ENCODE measurements at places on chromosomes 1 and 21.

- DNase-seq = no peak
Observed at GRCh38 chr1:59697150-59697800, 117.5 kb upstream of the HOOK1 start.

GRCh38 chr1:228226956-228227791 lies 19.3 kb downstream of the OBSCN start:
- DNase-seq = no peak

DNA sequence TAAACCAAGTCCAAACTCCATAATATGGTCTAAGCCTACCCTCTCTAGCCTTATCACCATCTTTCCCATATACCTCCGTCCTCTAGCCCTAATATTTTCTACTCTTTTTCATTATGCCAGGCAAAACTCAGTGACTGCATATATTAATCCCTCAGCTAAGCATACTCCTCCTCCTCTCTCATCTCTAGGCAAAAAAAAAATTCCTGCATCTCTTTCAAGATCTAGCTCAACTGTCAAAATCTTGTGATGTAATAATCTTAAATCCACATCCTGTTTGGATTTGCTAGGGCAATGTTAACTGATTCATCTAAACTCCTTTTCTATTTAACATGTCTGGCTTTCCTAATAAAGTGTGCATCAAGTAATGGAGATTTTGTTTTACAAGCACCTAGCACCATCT lies 20.4 kb downstream of the PRPF38A start:
- DNase-seq = no peak

DNA sequence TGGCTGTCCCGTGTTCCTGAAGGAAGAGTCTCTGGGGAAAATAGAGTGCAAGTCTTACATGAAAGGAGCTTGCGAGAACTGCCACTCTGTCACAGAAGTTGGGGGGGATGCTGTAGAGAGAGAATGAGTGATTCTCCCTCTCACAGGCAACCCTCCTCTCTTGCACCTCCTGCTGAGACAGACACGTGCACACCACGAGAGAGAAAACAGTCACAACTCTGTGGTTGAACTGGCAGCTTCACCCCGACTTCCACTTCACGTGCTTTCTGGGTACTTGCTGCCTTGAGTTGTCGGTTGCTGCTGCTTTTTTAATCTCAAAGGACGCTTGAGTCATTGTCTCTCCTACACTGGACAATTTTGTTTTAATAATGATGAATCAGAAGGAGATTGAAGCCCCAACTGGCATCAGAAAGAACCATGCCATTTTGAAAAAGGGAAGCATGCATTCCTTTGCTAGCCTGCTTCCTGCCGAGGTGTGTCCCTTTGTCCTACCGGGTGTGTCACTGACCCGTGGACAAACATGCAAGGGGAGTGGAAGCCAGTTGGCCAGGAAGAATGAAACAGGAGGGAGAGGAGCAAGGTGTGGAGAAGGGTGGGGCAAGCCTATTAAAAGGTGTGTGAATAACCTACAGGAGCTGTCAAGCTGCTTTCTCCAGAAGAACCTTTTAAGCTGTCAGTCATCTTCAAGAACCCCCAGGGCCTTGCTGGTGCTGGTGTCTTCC lies 164.2 kb downstream of the CACNA1E start:
- no peak for DNase-seq

DNA sequence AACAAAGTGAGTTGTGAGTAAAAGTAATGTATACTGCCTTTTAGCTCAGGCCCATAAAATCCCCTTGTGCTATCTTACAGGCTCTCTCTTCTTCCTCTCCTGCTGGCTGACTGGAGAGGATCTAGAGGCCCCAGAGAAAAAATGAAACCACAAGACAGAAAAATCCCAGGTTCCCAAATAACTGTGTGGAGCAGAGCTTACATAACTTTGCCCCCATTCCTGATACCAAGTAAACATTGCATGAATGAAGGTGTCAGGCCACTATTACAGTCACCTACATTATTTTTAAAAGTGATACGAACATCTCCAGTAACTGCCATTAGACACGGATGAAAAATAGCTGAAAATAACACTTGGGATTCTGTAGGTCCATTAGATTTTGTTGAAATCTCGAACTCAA lies 386.0 kb upstream of the NR5A2 start:
- no peak for DNase-seq

- DNase-seq = no peak
Observed at GRCh38 chr1:119595606-119596005, 52.5 kb downstream of the ZNF697 start.

DNA sequence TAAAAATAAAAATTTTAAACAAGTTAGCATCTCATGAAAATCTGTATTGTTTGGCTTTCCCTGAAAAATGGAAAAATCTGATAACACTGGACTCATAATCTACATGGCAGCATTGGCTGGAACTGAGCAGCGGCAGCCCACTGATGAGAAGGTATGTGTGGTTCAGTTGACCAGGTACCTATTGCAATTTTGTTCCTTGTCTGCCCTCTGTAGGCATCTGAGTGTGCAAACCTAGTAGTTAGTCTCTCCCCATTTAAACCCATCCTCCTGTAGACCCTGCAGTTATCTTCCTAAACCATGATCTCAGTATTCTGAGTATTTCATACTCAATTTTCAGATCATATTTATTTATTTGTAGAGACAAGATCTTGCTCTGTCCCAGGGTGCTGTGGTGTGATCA lies 59.4 kb upstream of the SERBP1 start:
- DNase-seq = peak; percentile 19

DNA sequence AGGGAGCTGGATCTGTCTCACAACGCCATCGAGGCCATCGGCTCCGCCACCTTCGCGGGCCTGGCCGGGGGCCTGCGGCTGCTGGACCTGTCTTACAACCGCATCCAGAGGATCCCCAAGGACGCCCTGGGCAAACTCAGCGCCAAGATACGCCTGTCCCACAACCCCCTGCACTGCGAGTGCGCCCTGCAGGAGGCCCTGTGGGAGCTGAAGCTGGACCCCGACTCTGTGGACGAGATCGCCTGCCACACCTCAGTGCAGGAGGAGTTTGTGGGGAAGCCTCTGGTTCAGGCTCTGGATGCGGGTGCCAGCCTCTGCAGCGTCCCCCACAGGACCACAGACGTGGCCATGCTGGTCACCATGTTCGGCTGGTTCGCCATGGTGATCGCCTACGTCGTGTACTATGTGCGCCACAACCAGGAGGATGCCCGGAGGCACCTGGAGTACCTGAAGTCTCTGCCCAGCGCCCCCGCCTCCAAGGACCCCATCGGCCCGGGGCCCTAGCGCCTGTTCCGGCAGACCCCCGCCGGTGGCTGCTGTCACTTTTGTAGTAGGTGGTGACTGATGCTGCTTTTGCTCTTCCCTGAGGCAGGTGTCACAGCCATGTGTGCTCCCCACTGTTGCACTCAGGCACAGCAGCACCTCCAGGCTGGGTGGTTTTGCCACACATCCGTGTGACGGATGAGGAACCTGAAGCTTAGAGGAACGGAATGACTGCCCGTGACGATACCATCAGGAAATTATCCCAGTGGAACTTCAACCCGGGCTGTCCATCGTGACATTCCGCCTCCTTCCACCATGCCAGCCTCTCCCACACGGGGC lies 1.8 kb downstream of the LRRC3 start:
- DNase-seq = no peak

- DNase-seq = no peak
Observed at GRCh38 chr1:46618754-46619415, 2.3 kb upstream of the MOB3C start.

GRCh38 chr1:166858726-166859419 lies 17.2 kb downstream of the TADA1 start:
- no peak for DNase-seq

DNA sequence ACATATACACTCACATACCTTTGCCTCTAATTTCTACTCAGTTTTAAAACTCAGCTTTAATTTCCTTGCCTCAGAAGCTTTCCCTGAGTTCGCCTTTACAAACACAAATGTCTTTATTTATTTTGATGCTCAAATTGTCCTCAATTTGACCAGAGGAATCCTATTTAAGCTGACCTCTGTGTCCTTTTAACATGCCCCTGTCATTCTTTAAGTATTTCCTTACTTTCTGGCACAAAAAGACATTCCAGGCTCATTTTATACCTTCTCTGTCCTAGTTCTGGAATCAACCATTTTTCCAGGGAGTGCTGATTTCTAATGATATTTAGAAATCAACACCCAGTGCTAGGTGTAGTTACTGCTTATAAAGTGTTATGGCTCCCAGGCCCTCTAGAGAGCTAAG lies 82.5 kb downstream of the OSBPL9 start:
- DNase-seq = no peak

DNA sequence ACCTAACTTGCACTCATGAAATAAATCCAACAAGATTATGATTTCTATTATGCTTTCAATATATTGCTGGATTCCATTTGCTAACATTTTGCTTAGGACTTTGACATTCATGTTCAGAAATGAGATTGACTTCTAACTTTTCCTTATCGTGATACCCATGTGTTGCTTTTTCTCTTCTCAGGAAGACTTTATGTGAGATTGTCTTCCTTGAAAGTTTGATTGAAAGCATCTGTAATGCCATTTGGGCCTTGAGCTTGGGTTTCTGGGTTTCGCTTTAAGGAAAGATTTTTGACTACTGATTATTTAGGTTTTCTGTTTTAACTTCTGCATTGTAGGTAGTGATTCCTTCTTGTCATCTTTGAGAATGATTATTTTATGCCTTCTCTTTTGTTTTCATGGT lies 27.8 kb downstream of the AGMAT start:
- DNase-seq = no peak

GRCh38 chr1:215022741-215023141 lies 59.8 kb upstream of the KCNK2 start:
- peak; percentile 47 for DNase-seq

DNA sequence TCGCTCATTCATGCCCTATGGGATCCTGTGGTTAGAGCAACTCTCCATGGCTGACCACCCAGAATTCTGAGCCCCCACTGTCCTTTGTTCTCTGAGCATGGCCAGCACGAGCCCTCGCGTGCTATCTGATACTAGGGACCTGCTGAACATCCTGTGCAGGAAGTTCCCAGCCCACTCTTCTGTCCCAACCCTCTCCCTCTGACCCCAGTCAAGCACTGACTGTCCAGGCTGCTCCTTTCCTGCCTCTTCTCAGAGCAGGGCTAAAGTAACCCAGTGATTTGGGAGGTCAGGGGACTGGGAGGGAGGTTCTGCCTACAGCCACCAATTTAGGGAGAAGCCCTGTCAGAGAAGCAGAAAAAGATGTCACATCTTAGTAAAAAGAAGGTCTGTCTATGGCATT lies 21.2 kb downstream of the CYP4B1 start:
- no peak for DNase-seq

DNA sequence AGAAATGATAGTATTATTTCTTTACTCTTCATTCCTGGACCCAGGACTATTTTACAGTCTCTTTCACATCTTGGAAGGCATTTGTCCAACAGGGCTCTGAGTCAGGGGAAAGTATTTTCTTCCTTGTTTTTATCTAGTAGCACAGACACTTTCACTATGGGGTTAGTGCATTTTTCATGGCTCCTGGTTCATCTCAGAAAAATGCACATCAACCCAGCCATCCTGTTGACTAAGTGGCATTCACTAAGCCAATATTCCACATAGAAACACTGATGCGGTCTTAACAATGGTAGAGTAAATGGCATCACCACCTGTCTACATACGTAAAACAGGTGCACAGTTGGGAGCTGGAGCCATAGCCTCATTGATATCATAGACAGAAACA lies 87.4 kb upstream of the C1orf21 start:
- peak; percentile 91 for DNase-seq

GRCh38 chr1:111596499-111596898 lies 23.1 kb upstream of the RAP1A start:
- DNase-seq = no peak

DNA sequence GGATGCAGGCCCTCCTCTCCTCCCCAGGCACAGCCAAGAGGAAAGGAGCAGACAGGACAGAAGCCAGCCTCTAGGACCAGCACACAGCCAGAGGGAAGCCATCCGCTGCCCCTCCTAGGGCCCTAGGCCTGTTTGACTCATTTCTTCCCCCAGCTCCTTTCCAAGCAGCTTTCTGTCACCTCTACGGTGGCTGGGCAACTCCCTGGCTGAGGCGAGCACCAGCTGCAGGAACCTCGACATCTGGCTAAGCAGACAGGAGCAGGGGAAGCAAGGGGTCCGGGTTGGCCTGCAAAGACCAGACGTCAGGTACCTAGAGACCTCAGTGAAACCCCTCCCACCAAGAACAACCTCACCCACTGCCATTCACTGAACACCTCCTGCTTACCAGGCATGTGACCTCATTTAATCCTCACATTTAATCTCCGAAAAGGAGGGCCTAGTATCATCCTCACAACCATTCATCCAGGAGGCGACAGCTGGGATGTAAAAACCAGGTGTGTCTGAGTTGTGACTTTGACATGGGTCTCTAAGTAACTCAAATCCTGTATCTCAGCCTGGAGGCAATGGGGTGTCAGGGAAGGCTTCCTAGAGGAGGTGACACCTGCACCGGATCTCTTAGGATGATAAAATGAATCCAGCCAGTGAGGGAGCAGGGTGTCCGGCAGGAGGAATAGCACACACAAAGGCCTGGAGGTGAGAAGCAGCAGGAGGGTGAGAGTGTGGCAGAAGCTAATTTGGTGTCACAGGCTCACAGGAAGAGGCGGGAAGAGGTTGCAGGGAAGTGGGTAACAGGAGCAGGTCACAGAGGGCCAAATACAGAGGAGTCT lies 5.9 kb downstream of the LRP8 start:
- no peak for DNase-seq

GRCh38 chr1:157301477-157302198 lies 163.4 kb upstream of the ETV3 start:
- DNase-seq = no peak

- no peak for DNase-seq
Observed at GRCh38 chr1:47803815-47804501, 193.2 kb downstream of the TRABD2B start.

GRCh38 chr1:87180682-87181081 lies 148.0 kb upstream of the LMO4 start:
- no peak for DNase-seq

DNA sequence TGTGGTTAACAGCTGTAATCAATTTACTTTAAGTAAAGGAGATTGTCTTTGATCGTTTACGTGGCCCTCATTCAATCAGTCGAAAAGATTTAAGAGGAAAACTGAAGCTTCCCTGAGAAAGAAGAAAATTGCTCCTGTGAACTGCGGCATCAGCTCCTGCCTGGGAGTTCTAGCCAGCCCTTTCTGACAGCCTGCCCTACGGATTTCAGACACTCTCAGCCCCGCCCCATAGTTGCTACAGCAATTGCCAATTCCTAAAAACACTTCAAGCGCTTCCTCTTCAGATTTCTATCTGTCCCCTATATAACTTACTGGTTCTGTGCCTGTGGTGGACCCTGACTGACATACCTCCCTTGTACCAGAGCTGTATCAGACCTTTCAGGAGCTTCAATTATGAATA lies 277.6 kb downstream of the DSCAM start:
- no peak for DNase-seq

GRCh38 chr1:182217967-182218366 lies 156.5 kb upstream of the ZNF648 start:
- DNase-seq = no peak

DNA sequence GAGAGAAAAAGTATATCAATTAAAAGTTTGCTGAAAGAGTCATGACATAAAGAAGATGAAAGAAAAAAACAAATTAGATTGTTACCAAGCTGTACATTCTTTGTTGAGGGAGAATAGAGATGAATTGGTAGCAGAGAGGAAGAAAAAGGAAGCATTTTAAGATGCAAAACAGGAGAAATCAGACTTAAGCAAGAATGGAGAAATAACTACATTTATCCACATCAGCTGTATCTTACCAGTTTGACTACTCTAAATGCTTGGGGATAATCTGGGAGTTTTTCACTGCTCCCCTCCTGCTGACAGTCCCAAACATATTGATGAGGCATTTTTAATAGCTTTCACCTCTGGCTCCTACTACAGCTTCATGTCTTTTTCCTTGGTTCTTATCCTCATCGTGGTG lies 16.8 kb upstream of the PTPRC start:
- no peak for DNase-seq
